ENCODE measurements at places on chromosomes 1 and 21.

DNA sequence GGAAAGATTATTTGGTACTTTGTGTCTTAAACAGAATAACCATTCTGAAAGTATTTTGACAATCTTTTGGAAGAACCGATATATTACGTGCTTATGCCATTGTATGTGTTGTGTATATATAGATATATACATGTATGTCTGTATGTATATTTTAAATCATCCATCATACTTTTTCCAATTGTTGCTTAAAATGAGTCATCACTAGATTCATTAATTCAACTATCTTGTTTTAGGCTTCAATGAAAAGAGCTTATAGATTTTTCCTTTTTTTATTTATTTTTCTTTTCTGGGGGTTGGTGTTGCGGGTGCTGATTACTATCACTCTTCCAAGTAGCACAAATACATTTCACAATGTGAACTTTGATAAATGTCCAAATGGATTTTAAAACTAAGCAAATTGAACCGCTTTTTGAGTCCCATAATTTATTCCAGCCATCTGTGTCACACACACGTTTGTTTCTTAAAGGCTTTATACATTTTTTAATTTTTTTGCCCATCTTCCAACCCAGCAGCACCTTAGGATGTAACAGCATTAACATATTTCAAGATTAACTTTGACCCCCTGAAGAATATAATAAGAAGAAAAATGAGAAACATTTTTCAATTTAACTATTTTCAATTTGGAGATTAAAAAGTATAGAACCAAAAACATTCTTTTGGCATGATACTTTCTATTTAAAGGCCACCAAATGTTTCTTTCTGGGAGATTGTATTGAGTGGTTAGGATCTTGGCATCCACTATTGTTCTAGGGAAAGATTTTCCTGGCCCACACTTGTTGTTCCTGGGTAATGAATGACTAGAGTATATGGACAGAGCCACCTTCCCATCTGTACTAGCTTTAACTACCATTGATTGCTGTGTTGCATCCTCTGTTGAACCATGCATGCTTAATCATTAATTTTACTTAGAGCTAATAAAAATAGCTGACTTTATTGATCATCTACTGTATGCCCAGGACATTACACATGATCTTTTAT lies 9.3 kb upstream of the DPYD start:
- no peak for DNase-seq

GRCh38 chr1:59434336-59434735 lies 137.4 kb downstream of the FGGY start:
- no peak for DNase-seq

GRCh38 chr1:11046270-11046566 lies 821 bp downstream of the MASP2 start:
- no peak for DNase-seq

- no peak for DNase-seq
Observed at GRCh38 chr1:57258557-57259325, 165.1 kb downstream of the DAB1 start.

GRCh38 chr1:50796272-50796671 lies 163.8 kb downstream of the FAF1 start:
- DNase-seq, result no peak

DNA sequence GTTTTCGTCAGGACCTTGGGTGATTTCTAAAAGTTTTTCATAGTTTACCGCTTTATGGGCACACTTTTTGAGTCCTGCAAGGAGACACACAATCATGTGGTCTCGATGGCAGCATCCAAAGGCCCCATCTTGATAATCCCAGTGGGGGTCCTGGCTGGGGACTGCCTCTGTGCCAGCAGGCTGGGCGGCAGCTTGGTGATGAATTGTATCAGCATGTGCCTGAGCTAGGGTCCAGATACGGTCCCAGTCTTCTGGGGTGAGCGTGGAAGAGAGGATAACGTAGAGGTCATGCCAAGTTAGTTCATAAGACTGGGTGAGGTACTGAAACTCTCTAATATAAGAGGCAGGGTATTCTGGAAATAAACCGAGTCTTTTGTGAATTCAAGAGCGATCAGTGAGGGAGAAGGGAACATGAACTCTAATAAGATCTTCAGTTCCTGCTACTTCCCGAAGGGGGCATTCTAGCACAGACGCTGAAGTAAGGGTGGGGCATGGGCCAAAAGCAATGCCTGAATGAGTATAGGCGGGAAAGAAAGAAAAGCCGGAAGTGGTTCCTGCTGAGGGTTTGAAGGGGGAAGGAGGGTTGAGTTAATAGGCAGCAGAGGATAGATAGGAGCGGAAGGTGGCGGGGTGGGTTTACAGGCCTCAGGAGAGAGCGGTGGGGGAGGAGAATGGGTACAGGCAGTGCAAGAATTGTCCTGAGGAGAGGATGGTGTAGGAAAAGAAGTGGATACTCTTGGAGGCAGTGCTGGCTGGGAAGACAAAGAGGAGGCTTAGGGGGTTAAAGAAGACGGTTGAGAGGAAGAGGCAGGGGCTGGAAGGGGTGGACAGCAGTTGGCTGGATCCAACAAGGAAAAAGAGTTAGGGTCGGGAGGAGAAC lies 1.6 kb downstream of the ERVH48-1 start:
- DNase-seq, result peak; percentile 71

DNA sequence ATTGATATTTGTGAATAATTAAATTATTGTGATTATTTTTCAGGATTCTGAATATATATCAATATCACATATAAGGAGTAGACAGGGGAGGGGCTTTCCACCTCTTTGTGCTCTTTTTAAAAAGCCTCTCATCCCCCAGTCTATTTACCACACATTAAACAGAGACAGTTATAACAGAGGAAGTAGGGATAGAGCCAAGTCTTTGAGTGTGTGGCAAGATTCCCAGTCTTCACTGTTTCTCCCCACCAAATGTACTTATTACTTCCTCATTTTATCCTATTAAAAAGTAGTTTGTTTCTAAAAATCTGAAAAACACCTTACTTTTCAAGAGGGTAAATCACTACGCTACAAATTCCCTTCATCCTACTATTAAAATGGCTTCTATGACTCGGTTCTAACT lies 46.7 kb downstream of the EPS15 start:
- no peak for DNase-seq

GRCh38 chr1:170407138-170407537 lies 124.8 kb upstream of the GORAB start:
- DNase-seq, result no peak

DNA sequence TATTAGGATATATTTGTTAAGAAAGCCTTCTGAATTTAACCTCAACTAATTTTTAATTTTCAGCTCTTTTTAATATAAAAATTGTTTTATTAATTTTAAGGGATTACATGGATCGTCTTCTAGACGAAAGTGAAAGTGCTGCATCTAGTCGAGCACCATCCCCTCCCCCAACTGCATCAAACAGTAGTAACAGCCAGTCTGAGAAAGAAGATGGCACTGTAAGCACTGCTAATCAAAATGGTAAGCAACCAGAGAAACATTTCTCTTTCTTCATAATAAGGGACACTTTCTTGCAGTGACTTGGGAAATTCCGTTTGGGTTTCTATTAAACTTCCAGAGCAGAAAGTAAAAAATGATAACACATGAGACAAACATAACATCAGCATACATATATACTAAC lies 56.9 kb downstream of the MIER1 start:
- peak; percentile 18 for DNase-seq

GRCh38 chr21:38986806-38987632 lies 181.3 kb downstream of the ETS2 start:
- no peak for DNase-seq

DNA sequence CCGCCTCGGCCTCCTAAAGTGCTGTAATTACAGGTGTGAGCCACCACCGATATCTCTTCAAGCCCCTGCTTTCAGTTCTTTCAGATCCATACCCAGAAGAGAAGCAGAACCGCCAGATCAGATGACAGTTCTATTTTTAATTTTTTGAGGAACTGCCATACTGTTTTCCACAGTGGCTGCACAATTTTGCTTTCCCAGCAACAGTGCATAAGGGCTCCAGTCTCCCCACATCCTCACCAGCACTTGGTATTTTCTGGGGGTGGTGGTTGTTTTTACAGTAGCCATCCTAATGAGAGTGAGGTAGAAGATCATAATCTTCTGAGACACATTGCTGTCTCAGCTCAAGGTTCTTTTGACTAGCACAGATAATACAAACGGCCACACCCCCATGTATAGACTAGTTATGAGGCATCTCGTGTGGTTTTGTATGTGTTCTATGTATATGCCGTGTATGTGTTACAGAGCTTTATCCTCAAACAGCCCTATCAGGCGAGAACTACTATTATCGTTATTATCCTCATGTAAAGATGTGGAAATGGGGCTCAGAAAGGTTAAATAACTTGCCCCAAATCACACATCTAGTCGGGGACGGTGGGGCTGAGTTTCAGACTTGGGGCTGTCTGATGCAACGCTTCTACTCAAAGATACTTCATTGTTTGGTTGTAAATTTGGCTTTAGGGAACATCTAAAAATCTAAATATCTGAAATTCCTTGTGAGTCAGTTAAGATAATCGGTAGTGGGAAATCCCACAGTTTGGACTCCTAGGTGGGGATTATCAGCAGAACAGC lies 12.0 kb downstream of the FHAD1 start:
- DNase-seq, result no peak

- DNase-seq, result no peak
Observed at GRCh38 chr1:183070923-183071618, 47.9 kb downstream of the LAMC1 start.

DNA sequence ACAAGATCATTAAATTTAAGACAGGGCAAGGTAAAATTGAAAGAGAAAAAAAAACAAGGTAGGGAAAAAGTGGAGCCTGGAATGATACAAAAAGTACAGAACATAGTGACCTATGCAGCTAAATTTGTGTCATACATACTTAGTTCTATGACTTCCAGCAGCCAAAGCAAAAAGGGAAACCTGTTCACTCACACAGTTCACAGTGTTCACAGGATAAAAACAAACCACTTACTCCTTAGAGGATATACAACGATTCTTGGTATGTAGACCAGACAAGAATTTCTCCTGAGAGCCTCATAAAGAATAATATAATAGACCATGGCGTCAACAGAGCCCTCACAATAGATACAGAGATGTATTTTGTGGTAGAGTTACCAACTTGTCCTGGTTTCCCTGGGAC lies 27.5 kb downstream of the COA7 start:
- DNase-seq, result no peak

- DNase-seq, result no peak
Observed at GRCh38 chr1:169316556-169316955, 51.0 kb downstream of the NME7 start.
